ENCODE measurements at places on chromosomes 4 and X.

DNA sequence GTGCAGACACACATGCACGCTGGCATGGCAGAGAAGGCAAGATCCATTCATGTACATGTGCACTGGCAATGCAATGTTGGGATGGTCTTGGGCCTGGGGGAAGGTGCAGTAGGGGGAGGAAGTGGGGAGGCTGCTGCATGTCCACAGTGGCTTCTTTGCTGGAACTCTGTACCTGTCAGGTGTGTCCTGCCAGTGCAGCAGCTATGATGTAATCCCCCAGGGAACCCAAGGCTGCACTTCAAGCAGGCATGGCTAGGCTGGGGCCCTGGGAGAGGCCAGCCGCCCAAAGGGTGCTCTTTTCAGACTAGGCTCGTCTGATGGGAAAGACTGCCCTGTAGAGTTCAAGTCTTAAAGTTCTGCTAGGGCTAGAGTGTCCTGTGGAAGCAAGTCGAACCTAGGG is 1304.0 kb downstream of the FAM133A start:
- DNase-seq = no peak

DNA sequence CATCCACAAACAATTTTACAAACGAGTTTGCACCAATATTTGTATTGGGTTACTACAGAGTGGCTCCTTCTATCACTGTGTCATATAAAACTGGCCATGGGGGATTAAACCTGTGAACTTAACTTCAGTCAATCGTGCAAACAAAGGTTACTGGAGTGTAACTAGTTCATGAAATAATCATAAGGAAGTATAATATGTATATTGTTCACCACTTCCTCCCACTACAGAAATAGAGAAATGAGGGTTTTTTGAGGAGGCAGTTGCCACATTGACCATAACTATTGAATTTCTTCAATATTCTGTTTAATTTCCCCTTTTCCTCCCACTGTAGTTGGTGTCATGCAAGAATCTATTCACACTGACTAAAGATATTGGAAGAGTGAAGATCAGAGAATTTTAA is at the start of gene GPR82:
Gene GPR82 (plus strand): TSS at position 356 of the 400 bp plus-strand sequence. CDS start 2,846 bp downstream, outside the sequence.
- no peak for DNase-seq

GRCh38 chr4:119525771-119526712 is 102.6 kb downstream of the PDE5A start:
- DNase-seq = no peak

DNA sequence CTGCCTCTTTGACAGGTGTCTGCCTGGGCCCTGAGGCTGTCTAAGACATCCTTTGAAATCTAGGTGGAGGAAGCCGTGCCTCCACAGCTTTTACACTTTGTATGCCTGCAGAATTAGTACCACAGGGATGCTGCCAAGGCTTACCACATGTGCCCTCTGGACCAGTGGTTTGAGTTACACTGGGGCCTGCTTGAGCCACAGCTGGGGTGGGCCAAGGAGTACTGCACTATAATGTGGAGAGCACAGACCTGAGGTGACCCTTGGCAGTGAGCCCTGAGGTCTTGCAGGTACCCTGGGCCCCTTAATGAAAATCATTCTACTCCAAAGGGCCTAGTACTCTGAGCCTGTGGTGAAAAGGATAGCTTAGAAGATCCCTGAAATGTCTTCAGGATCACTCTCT is 27.2 kb upstream of the IRS4 start:
- DNase-seq = no peak

DNA sequence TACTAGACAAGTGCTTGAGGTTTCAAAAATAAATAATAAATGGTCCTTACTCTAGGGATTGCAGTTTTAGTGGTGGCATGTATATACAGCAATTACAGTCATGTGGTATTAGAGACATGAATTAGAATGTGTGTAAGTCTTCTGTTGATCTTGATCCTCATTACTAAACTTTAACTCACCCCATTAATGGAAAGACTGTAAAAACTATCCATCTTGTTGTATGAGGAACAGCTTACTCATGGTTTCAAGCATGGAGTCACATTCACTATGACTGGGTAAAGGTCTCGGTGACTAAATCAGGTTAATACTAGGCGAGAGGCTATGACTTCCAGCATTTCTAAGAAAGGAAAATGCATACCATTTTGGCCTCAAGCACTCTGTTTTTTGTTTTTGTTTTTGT is 107.0 kb upstream of the HPGD start:
- DNase-seq = no peak

GRCh38 chrX:78708262-78708661 is 39.3 kb upstream of the LPAR4 start:
- DNase-seq = no peak

DNA sequence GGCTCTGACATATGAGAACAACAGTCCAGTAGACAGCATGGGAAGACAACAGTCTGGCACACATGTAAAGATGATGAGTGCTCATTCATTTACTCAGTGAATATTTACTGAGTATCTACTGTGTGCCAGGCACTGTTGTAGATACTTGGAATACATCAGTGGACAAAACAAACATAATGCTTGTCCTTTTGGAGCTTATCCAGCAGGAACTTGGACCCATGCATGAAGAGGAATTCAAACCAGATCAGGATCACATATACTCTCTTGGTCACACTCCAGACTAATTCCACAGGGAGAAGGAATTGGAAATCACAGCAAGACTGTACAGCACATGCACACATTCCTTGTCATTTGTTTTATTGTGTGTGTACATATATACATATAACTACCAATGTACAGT is 217.6 kb upstream of the TTC29 start:
- DNase-seq = no peak

- DNase-seq = no peak
Observed at GRCh38 chrX:25537699-25538098, 521.9 kb upstream of the ARX start.

DNA sequence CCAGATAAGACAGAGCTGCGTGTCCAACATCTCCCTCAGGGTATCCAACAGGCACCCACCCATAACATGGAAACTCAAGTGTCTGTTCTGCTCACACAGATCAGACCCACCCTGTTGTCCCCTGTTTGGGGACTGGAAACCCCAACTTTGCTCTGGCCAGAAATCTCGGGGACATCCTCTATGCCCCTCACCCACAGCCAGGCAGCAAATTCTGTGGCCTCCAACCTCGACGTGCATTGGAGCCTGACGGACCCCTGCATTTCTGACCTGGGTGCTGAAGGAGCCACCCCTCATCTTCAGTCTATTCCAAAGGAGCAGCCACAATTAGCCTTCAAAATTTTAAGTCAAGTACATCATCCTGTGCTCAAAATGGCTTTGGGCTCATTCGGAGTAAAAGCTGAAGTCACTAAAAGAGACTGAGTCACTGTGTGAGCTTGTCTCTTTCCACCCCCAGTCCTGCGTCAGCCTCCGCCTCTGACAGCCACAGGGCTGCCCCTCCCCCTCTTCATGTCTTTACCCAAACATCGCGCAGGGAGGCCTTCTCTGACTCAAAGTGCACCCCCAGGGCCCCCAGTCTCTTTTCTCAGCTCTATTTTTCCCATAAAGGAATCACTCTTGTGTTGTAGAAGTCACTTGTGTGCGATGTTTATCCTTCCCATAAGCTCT is 24.4 kb upstream of the PDE6B start:
- no peak for DNase-seq

GRCh38 chrX:131288738-131289511 is at the start of gene IGSF1:
Gene IGSF1 (minus strand): TSS chrX:131289306. CDS start chrX:131286674, 2,632 bp downstream.
- DNase-seq = no peak

DNA sequence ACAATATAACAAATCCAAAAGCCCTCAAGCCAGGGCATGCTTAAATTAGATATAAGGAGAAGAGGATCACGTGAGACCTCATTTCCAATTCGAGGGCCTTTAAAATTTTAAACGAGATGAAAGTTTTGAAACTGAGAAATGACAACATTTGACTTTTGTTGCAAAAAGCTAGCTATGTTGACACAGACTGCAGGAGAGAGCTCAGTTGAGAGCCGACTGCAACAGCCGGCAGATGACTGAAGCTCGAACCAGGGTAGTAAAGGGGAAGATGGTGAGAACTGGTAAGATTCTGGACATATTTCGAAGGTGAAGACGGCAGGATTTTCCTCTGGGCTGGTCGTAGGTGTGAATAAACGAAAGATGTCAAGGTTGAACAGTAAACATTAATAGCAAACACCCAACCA is 773 bp downstream of the PRMT9 start:
- no peak for DNase-seq

DNA sequence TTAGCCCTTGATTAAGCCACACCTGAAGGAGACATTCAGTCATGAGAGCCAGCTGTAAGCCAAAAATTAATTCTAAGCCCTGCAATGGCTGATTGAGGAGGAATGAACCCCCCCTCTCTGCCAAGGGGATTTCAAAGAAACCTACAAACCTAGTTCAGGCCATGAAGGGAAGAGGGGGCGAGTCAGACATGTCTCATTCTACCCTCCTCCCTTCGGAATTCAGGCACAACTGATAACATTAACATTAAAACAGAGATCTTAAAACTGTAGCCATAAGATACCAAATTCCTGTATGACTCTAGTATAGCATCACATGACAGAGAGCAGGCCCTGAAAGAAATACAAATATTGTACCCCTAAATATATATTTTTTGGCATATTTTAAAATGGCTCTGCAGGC is 40.4 kb upstream of the AFAP1 start:
- no peak for DNase-seq

- DNase-seq = no peak
Observed at GRCh38 chrX:33989936-33990335, 142.2 kb downstream of the FAM47A start.

DNA sequence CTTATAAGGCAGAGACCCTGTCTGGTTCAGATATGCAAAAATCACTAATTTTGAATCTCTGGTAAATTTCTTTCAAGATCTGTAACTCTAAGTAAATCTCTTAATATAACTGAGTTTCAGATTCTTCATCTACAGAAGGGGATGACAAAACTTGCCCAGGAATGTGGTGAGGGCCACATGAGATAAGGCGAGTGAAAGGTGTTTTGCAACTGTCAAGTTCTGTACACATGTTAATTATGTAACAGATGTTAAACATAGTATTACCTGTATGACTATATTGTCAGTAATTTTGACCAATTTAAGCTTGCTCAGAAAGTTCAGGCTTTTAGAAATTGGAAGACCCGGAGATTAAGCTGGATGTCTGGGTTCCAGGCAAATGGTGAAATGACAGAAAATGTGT is 549 bp upstream of the GLRB start:
- DNase-seq = no peak

GRCh38 chr4:7658341-7659204 is 223.8 kb upstream of the PSAPL1 start:
- no peak for DNase-seq

- no peak for DNase-seq
Observed at GRCh38 chrX:40849906-40850823, 114.8 kb upstream of the MED14 start.

DNA sequence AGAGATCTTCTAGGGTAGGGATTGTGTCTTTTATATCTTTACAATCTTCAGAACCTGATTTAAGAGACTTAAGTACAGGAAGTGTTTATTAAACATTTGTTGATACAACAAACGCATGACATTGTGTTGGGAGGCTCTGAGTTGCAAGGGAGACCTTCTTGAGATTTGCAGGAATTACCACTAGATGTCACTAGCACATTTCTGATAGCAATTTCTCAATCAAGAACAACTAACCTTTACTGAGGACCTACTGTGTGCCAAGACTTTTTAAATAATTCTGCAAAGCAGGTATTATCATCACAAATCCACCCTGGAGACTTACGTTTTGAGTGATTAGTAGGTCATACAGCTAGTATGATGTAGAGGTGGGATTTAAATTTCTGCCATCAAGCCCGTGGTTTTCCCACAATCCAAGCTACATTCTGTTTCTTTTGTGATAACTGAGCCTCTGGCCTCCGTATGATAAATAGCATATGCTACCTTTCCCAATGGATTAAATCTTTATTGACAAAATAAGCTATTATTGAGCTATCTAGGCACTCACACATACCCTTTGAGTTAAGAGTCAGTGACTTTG is 986.0 kb downstream of the CCSER1 start:
- DNase-seq = no peak

DNA sequence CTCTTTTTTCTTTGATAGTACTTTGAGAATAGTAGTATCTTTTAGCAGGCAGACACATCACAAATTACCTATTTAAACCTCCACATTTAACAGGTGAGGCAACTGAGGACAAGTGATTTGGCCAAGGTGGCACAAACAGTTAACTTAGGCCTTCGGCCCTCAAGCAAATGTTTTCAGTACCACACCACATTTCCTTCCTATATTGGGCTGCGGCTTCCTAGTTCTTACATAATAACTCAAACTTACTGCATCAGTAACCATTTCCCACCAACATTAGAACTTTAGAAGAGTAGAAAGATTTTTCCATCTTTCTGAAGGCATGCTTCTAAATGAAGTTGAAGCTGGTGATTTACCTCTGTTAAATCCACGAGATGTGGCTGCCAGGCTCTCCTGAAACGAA is 63.2 kb upstream of the SLC4A4 start:
- DNase-seq = no peak

DNA sequence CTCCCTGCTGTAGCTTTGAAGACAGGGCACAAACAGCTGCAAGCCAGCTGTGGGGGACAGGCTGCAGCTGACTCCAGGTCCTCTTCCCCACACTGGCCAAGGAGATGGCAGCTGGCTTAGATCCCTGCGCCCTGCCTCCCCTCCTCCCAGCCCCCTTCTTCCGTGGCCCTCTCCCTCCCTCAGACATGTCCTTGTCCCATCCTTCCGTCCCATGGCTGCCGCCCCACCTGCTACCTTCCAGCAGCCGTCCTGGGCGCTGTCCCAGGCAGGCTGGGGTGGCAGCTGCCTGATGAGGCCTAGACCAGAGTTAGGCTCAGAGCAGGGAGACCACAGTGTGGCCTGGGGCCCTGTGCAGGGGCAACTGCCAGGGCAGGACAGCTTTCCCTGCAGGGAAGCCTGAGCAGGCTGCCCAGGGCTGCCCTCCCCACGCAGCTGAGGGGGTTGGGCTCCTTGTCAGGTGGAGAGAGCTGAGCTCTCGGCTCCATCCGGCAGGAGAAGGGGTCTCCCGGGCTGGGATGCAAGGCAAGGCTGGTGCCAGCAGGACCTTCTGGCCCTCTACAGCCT is 3.3 kb upstream of the BGN start:
- no peak for DNase-seq

DNA sequence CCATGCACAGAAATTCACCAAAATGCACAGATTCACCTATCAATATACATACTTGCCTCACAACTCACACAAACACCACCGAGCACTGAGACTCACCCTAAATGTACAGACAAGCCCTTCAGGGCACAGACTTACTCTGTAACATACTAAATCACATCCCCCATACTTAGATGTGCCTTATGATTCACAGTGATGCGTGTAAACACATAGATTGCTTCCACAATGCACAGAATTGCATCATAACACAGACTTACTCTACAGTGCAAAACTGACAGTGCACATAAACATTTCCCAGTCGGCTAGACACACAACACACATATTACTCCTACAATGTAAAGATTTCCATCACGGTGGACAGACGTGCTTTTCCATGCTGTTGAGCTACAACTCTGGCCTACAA is 6.2 kb downstream of the LINC00632 start:
- no peak for DNase-seq

GRCh38 chrX:101799387-101799786 is 132.4 kb downstream of the ZMAT1 start:
- DNase-seq = peak; percentile 17

- DNase-seq = no peak
Observed at GRCh38 chr4:173591760-173592159, 61.7 kb upstream of the HAND2 start.

GRCh38 chr4:41424522-41424921 is 113.4 kb upstream of the LIMCH1 start:
- DNase-seq = no peak

- no peak for DNase-seq
Observed at GRCh38 chr4:102230194-102230593, 115.1 kb downstream of the SLC39A8 start.

- no peak for DNase-seq
Observed at GRCh38 chrX:41409006-41409405, 38.1 kb upstream of the NYX start.

GRCh38 chr4:177220376-177220775 is 89.3 kb upstream of the NEIL3 start:
- DNase-seq = no peak

Data from stimulated activated CD8-positive, alpha-beta memory T cell treated with anti-CD3 and anti-CD28 coated beads, Interleukin-15, amount 100 ng/mL, for 24 hours (primary cell).